ENCODE measurements at places on chromosomes 4 and X. TPM values are rescaled to one million over a fixed set of nuclear protein-coding genes. Genes with fewer than 3 reads are reported as not detected.

DNA sequence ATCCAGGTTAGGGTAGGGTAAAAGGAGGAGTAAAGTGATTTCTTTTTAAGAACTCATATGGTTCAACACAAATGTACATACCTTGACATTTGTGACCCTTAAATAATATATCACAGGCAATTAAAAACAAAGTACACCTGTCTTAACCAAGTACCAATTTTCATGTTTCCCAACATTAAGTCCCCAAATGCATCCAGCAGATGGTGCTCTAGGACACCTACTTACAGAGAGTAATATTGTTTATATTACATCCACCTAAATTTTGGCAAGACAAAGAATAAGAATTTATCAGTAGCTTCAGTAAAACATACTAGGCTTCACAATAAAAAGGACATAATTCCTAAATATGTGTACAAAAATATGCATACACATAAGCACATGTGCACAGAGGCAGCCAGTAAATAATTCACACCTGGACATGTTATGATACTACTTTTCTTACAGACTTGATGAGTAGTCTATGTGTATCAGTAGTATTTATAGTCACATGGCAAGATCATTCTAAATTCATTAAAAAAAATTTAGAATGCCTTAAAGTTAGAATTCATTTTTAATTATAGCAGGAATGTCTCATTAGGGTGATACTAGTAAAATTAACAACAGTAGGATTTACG lies 219.7 kb downstream of the DCLK2 start:
- DNase-seq: peak; percentile 23

DNA sequence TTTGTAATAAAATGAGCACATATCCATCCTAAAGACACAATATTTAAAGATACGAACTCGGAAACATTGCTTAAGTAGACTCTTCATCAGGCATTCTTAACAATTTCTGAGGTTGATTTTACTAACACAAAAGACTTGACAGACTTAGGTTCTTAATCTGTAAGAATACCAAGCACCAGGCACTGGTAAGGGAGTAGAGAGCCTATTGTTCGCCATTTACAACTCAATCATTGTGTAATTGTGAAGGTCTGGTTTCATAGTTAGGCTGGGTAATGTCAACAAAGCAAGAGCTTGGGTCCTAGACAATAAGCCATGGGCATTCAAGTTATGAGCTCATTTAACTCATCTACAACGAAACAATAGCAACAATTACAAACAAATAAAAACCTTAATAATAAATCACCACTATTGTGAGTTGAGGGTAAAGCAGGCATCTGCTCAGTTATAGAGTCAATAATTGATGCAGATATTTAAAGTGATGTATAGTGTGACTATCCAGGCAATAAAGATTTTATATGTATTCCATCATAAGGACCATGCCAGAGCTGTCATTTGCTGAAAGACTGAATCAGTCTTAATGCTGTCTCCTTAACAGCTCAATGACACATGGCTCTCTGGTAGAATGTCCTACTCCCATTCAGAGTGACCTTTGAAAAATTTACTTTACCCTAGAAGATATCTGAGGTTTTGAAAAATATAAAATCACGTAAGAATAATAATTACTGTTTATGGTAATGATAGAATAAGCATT lies 664.0 kb upstream of the PCDH7 start:
- no peak for DNase-seq

- no peak for DNase-seq
Measured at GRCh38 chrX:129553619-129554288, 13.7 kb downstream of the OCRL start.

GRCh38 chr4:139629436-139630125 lies 36.0 kb upstream of the MGST2 start:
- DNase-seq: no peak

- no peak for DNase-seq
Measured at GRCh38 chr4:71026086-71026485, 32.6 kb downstream of the DCK start.

- no peak for DNase-seq
Measured at GRCh38 chr4:81635739-81636138, 164.0 kb upstream of the RASGEF1B start.

GRCh38 chr4:185738820-185739219 lies 73.2 kb downstream of the SORBS2 start:
- no peak for DNase-seq

GRCh38 chr4:69122476-69122875 lies 26.2 kb downstream of the UGT2B7 start:
- no peak for DNase-seq

GRCh38 chr4:70280567-70280966 lies 38.2 kb downstream of the CSN3 start:
- no peak for DNase-seq

GRCh38 chr4:101685126-101685525 lies 105.4 kb upstream of the BANK1 start:
- DNase-seq: no peak

- no peak for DNase-seq
Measured at GRCh38 chrX:134603806-134604700, 54.2 kb downstream of the PLAC1 start.

- no peak for DNase-seq
Measured at GRCh38 chr4:175875993-175876771, 64.1 kb upstream of the GPM6A start.

- no peak for DNase-seq
Measured at GRCh38 chr4:57591073-57591472, 480.9 kb upstream of the IGFBP7 start.

GRCh38 chr4:94605241-94605805 lies 152.4 kb upstream of the BMPR1B start:
- DNase-seq: no peak

DNA sequence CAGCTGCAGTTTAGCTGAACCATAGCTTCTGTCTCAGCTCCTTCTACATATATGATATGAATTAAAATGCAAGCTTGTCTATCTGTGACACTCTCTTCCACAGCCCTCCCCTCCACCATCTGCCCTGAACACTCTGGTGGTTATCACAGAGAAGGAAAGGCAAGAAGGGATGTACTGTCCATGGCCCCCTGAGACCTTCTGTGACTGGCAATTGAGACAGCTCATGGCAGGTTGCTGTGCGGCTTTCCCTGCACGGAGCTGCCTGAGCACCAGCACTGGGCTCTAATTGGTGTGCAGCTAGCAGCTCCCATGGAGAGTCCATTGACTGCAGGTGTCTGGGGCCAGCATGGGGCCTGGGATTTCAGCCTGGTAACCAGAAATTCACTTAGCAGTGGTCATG lies 109.8 kb upstream of the ANXA3 start:
- DNase-seq: no peak

DNA sequence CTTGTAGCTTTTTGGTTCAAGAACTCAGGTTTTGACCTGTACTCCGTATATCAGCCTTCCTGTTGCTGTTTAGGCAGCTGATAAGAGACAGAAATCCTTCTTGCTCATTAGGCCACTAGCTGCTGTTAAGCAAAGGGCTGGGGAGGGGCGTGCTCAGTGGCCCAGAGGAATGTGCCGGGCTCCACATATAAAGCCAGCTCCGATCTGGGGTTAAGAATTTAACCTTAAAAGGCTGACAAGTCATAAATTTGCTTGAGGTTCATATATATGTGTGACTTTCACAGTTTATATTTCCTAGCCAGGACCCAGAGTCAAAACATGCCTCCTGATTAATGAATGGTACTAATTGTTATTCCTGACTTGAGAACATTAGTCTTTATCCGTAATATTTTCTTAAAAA lies 15.3 kb downstream of the GPC3 start:
- no peak for DNase-seq

TFE3 gene
- polyA plus RNA-seq: 26.9 TPM

ATP2B3 gene
- polyA plus RNA-seq: 0.35 TPM

STATH gene
- 0.52 TPM for polyA plus RNA-seq

MSANTD1 gene
- polyA plus RNA-seq: 0.21 TPM

AMTN gene
- polyA plus RNA-seq: not detected

TKTL1 gene
- polyA plus RNA-seq: 0.61 TPM

TLR7 gene
- polyA plus RNA-seq: 0.43 TPM
